Thoracic aorta (tissue), 2 donors: ENCODE measurements at places on chromosomes 5 and 9.

GRCh38 chr5:52947851-52948250, 41.3 kb upstream of the ITGA2 start:
- no peak for DNase-seq

DNA sequence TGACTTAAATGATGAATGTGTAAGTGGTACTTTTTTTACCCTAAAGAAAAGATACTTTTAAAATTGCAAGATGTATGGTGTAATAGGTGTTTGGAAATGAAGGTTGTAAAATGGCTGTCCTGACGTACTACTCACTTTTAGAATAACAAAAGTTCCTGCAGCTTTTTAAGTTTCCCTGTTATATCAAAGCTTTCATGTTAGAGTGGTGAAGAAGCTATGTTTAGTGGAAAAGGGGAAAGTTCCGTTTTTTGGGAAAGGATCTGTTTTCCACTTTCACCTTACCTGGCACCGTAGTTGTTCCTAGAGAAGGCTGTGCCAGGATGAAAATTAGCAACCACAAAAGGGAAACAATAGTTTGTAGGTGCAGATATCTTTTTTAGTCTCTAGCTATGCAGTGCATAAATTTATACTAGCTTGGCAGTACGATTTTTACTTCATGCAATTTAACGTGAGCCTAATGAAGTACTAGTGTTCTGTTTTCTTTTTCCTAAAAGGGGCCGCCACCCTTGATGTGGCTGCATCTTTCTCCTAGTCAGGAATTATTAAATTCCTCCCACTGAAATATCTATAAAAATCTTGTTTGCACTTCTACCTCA, 1.3 kb downstream of the TNPO1 start:
- no peak for DNase-seq

DNA sequence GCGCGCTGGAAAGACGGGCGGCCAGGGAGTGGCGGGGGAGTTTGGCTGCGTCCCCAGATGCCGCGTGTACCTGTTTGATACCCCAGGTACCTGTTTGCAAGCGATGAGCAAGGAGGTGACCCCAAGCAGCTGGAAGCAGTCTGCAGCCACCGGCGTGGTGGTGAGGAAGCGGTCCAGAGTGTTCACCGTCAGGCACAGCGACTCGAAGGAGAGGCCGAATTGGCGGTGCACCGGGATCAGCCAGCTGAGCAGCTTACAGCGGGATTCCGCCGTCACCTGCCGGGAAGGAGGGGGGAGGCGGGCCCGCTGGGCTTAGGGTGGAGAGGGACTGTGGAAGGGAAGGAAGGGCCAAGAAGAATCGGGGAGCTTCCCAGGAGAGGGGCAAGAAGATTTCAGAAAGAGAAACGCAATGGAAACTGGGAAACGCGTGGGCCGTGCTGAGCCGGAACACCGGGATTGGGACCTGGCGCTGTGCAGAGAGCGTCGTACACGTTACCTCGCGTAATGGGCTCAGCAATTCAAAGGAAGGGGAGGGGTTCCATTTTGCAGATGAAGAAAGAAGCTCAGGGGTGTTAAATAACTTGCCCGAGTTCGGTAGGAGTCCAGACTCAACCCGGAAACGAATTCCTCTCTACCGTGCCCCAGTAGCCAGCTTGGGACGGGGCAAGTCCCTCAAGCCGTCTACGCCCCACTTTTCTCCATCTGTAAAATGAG, 980 bp downstream of the CCNO start:
- no peak for DNase-seq

DNA sequence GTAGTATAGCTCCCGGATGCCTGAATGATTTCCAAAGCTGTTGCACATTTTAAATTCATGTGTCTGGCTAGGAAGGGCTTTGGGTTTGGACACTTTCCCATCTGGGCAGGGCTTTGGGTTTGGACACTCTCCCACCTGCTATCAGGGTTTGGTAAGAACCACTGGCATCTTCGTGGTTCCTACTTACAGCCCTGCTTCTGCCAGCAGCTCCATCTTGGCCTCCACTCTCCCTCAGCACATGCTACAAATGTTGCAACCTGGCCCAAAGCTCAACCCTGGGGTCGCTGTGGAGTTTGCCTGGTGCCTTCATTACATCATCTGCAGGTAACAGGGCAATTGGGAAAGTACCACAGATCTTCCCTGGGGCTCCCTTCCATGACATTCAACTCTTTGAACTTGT, 3.5 kb downstream of the TMCO6 start:
- DNase-seq: no peak

- no peak for DNase-seq
Observed at GRCh38 chr9:129280236-129280622, 102.2 kb upstream of the IER5L start.

- no peak for DNase-seq
Observed at GRCh38 chr5:36683821-36684434, 77.5 kb downstream of the SLC1A3 start.

- no peak for DNase-seq
Observed at GRCh38 chr9:95315108-95315746, 2.3 kb downstream of the FANCC start.

DNA sequence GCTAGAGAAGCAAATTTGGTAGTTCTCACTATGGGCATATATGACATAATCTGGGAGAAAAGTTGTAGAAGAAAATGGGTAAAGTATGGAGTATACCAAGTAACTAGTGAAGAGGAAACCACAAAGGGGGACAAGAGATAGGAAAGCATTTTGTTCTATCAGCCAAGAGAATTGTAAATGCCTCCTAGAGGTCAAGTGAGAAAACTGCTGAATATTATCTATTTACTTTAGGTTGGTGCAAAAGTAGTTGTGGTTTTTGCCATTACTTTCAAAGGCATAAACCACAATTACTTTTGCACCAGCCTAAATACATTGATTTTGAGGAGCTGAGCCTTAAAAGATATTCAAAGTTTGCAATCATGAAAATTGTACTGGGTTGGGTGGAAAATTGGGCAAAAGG, 126.7 kb upstream of the GRHPR start:
- no peak for DNase-seq

- DNase-seq: no peak
Observed at GRCh38 chr5:133006653-133007052, 19.7 kb downstream of the ZCCHC10 start.

DNA sequence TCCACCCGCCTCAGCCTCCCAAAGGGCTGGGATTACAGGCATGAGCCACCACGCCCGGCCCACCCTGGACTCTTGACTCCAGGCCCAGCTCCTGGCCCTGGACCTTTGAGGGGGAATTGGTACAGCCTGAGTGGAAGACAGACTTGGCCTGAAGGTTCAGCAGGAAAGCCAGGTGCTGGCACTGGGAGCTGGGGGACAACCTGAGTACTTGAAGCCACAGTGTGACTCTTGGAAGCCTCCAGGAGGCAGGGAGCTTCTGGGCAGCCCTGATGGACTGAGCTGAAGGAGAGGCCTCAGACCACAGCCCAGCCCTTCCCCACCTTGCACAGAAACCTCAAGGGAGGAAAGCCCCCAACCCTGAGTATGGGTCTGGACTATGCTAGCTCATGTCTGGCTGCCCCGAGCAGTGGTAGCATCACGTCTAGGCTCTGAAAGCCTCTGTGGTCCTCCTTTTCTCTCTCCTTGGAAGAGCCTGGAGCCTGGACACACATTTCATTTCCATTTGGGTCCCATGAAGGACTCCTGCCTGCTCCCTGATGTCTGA, 54.1 kb downstream of the RASGEF1C start:
- DNase-seq: no peak

DNA sequence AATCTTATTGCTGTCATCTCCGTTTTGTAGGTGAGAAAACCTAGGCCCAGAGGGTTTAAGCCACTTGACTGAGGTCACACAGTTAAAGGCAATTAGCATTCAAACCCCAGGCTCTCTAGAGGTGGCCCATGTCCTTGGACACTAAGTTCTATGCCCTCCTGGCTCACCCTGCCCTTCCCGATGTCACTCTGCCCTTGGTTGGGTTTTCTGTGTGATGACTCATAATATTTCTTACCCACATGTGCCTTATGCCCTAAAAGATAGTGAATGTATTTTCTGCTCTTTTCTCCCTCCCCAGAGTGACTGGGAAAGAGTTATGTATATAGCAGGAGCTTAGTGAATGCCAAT, 174.5 kb upstream of the PITX1 start:
- no peak for DNase-seq

- DNase-seq: no peak
Observed at GRCh38 chr5:5572976-5573797, 150.7 kb downstream of the ICE1 start.

DNA sequence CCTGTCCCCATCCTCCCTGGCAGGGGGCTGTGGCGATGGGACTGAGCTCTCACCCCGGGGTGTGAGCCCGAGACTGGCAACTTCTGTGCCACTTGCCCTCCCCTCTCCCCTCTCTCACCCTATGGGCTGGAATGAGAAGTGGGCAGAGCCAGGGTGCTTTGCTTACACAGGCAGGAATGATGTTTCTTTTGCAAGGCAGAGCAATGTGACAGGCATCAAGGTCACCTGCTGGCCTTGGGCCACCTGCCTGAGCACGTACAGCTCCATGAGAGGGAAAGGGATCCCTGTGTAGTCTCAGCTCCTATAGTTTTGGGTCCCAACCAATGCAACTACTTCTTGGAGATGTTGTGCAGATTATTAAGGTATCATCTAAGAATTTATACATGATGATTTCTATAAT, 252.8 kb upstream of the DAP start:
- no peak for DNase-seq

- DNase-seq: no peak
Observed at GRCh38 chr5:33170411-33170810, 270.4 kb upstream of the TARS1 start.

DNA sequence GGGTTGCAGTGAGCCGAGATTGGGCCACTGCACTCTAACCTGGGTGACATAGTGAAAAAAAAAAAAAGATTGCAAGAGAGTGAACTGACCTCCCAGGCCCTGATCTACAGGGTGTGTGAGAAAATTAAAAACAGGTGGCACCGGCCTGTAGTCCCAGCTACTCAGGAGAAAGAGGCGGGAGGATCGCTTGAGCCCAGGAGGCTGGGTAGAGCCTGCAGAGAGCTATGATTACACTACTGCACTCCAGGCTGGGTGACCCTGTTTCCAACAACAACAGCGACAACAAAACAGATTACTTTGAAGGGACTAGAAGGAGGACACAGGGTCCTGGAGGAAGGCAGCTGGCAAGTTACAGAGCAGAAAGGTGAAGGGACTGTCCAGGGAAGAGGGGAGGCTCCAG, 42.2 kb upstream of the FABP6 start:
- DNase-seq: no peak

DNA sequence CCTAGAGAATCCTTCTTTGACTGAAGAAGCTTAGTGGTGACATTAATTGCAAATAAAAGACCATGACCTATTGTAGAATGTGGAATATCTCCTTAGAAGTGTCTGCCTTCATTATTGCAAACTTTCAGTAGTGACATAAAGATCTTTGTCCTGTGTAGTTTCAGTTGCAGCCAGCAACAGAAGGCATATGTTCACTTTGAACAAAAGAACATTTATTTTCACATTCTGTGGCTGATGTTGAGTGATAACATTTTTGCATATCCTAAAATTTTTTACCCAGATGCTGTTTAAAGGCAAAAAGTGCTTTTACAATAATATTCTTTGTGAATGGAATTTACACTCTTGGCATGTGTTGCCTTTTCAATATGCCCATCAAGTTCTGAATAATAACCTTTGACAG, 165.9 kb downstream of the TMC1 start:
- DNase-seq: no peak

DNA sequence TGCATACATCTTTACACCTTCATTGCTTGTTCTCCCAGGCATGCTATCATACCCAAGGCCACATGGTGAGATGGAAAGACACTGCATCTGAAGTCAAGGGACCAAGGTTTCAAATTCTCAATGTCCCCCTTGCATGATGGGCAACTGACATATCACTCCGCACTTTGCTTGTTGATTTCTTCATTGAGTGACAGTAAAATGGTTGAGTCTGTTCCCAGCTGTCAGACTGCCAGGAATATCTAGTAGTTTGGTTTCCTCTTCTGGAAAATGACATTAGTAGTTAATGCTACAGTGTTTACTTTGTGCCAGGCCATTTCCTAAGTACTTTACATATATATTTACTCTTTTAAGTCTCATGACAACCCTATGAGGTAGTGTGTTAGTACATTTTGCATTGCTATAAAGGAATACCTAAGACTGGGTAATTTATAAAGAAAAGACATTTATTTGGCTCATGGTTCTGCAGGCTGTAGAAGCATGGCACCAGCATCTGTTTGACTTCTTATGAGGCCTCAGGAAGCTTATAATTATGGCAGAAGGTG, 114.4 kb downstream of the PCSK1 start:
- no peak for DNase-seq

DNA sequence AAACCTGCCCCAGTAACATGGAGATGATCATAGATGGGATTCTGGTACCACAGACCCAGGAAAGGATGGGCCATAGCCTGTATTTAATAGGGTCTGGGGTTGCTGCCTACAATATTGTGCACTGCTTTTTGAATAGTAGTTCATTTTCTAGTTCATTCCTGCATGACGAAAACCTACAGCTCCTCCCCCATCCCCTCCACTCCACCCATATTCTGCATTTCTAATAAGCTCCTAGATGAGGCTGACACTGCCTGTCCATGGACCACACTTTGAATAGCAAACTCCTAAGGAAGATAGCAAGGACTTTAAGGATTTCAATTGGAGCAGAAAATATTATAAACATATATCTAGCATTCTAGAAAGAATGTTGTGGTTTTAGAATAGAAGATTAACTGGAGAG, 75.5 kb downstream of the ISOC1 start:
- no peak for DNase-seq

DNA sequence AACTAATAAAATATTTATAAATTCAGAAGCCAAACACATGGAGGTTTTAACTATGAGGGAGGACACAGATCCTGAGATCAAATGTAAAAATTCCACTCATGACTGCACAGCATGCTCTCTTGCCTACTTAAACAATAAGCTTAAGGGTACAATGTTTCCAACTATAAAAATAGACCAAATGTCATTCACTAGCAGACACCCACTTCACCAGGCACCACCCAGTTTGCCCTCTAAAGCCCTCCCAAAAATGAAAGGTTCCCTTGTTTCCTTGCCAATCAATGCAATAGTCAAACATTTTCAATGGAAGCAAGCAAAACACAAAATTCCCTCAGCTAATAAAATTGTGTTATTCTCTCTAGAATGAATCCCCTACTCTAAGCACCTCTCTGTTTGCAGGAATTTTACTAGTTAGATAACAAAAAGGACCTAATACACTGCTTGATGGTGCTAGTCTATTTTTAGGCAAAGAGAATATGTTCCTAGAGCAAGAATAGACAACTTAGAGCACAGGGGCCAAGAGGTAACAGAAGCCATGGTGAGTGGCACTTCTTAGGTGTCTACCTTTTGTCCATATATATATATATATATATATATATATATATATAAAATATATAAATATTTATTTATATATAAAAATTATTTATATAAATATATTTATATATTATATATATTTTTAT, 135.3 kb downstream of the HOMER1 start:
- DNase-seq: no peak
